Activated CD4-positive, alpha-beta memory T cell treated with anti-CD3 and anti-CD28 coated beads for 36 hours (primary cell): ENCODE measurements at places on chromosomes 4 and X. TPM values are rescaled to one million over a fixed set of nuclear protein-coding genes. Genes with fewer than 3 reads are reported as not detected.

The GABRA4 gene
- total RNA-seq = not detected

The NHSL2 gene
- total RNA-seq = 0.97 TPM

The CXCL5 gene
- total RNA-seq = not detected

The TENT5D gene
- total RNA-seq = not detected

DNA sequence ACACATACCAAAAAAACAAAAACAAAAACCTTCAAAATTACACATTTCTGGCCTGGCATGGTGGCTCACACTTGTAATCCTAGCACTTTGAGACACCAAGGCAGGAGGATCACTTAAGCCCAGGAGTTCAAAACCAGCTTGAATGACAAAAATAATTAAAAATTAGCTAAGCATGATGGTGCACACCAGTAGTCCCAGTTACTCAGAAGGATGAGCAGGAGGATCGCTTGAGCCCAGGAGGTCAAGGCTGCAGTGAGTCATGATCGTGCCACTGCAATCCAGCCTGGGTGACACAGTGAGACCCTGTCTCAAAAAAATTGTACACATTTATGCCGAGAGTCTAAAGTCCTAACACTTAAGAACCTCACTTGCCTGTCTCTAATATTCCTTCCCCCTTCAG is 18.3 kb downstream of the SLC39A8 start:
- H3K27me3 ChIP-seq = no peaks in the 10 kb centered on the region
- H3K4me1 ChIP-seq = peaks cover 41% of the 10 kb centered on the region
- no peak overlapping the region for H3K27ac ChIP-seq
- no peak overlapping the region for H3K4me3 ChIP-seq

The GLRA2 gene
- total RNA-seq = not detected

DNA sequence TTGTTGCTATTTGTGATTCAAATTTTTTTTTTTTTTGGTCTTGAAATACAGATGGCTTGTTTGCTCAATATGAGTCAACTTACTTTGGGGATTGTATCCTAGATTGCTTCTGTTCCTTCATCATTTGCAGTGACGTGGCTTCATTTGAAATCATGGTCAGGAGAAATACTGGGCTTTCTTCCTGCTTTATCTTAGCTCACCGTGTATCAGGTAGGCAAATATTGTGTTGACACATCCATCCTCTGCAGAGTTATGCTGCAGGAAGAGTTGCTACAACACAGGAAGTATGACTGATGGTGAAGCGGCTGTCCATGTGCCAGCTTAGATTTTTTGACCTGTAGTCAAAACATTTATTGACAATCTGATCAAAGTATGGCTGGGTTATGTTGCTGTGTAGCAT is 232.2 kb downstream of the C4orf33 start:
- H3K4me3 ChIP-seq = no peak overlapping the region
- peaks cover 5% of the 10 kb centered on the region for H3K27me3 ChIP-seq
- no peak overlapping the region for H3K27ac ChIP-seq

DNA sequence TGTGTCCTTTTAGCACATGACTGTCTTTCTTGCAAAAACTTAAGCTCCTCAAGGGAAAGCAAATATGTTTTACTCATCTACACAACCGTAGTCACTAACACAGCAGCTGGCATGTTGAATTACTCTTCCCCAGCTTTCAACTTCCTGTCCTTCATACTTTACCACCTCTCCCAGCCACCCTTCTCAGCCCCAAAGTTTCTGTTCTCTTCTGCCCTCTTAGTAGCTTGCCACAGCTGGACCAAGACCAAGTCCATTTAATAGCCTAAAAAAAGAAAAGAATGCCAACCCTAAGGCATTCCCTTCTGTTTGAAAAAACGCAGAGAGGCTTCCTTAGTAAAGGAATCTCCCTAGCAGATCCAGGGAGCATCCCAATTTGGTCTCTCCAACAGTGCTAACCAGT is 36.8 kb downstream of the SRPX2 start:
- no peaks in the 10 kb centered on the region for H3K27me3 ChIP-seq
- peaks cover 6% of the 10 kb centered on the region for H3K4me1 ChIP-seq
- no peak for DNase-seq
- no peak overlapping the region for H3K4me3 ChIP-seq
- H3K27ac ChIP-seq = no peak overlapping the region

GRCh38 chr4:94558392-94558904 is 106.7 kb downstream of the PDLIM5 start:
- DNase-seq = no peak
- no peak overlapping the region for H3K27ac ChIP-seq
- peaks cover 4% of the 10 kb centered on the region for H3K36me3 ChIP-seq

- H3K4me3 ChIP-seq = no peak overlapping the region
- no peak for DNase-seq
- peaks cover 10% of the 10 kb centered on the region for H3K4me1 ChIP-seq
- no peak overlapping the region for H3K27ac ChIP-seq
Measured at GRCh38 chr4:15675356-15675755, 6.3 kb upstream of the FAM200B start.
